ENCODE measurements at places on chromosomes 13 and 19. TPM values are rescaled to one million over a fixed set of nuclear protein-coding genes. Genes with fewer than 3 reads are reported as not detected.

The RFXAP gene
- total RNA-seq = 3.8 TPM

The ZNF530 gene
- total RNA-seq = 1.9 TPM

The SIGLEC6 gene
- total RNA-seq = 2.5 TPM

The GCDH gene
- total RNA-seq = 87.6 TPM

The HRC gene
- 2.2 TPM for total RNA-seq

The SRRM5 gene
- total RNA-seq = 0.13 TPM
